Kidney epithelial cell (primary cell): ENCODE measurements at places on chromosomes 13 and 19.

- no peak for DNase-seq
Measured at GRCh38 chr19:3099347-3100145, 5.4 kb downstream of the GNA11 start.

GRCh38 chr13:20451397-20451796 lies 74.3 kb downstream of the CRYL1 start:
- DNase-seq = no peak

DNA sequence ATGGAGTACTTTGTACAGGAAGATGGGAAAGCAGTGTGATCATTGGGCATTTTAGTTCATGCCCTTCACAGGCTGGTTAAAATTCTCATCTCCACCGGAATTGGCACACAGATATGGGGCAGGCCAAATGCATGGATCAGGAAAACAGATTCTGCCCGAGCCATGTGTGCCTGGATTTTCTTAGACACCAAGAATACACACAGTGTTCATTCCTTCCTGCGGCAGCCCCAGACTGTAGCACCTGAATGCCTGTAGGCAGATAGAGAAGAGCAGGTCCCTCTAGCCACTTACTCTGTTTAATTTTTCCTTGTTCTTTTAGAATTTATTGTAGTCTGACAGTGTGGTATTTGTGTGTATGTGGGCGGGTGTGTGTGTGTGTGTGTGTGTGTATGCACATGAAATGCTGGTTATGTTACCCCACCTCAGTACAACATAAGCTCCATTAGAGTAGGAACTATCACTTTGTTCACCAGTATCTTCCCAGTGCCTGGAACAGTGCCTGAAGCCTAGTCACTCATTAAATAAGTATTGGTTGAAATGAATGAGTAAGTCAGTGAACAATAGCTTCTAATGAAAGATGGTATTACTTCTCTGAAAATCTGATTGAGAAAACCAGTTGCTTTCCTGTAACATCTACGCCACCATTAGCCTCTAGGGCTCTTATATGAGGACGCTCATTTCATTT lies 41.7 kb downstream of the FRY start:
- no peak for DNase-seq

DNA sequence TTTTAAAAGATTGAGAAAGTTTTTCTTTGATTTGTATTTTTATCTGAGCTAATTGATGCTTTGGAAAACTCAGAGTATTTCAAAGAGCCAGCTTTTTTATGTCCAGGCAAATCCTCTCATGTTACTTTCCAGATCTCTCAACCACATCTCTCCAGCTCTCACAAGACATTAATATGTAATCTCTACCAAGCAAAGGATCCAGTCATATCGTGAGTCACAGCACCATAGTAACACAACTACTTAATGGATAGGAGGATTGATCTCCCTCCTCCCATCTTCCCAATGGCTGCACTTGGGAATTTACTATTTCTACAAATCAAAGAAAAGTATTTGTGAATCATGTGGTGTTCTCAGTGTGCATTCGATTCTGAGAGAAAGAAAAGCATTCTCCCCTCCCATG lies 63.3 kb downstream of the POU4F1 start:
- peak; percentile 18 for DNase-seq

DNA sequence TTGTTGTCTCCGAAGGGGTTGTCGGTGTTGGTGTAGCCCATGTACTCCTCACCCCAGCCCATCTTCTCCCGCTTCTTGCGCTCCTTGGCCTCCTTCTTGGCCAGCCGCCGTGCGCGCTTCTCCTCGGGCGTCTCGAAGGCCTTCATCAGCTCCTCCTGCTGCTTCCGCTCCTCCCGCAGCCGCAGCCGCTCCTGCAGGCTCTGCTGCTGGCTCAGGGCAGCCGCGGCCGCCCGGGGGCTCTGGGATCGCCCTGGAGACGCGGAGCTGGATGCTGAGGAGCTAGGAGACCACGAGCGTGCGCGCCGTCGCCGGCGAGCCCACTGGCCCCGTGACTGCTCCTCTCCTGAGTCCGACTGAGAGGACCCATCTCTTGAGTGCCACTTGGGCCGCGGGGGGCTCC lies 2.9 kb downstream of the CACTIN start:
- no peak for DNase-seq

DNA sequence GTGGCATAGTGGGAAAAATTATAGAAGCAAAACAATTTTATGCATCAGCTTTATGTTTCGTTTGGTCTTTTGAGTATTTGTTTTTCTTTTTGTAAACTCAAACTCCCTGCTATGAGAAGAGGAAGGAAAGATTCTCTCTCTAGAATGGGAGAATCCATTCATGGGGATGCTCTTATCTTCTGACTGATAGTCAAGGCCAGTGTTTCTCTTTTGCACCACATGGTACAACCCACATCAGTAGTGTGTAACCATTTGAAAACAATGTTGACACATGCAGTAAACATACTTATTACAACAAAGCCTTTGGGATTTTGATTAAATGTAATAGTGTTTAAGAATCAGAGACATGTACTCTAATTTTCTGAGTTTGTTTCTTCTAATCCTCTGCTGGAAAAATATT lies 490.5 kb downstream of the MYO16 start:
- DNase-seq = no peak

- DNase-seq = no peak
Measured at GRCh38 chr19:46654621-46655152, 6.3 kb downstream of the DACT3 start.

DNA sequence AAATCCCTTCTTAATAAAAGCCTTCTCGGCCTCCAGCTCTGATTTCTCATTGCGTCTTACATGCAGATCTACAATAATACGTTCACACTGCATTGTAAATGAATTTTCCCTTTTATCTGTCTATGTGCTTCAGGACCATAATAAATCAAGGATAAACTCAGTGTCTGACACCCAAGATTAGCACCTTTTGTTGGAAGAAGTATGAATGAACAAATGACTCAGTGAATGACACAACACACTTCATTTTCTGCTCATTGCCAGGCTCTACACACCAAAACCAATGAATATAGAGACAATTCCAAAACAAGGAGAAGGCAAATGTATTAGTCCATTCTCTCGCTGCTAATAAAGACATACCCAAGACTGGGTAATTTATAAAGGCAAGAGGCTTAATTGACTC lies 1224.4 kb downstream of the EFNB2 start:
- no peak for DNase-seq

GRCh38 chr13:111640476-111640875 lies 320.0 kb downstream of the TEX29 start:
- no peak for DNase-seq
